T1000 (cell line): ENCODE measurements at places on chromosomes 7 and 10.
A peak's percentile ranks its signal among the peaks of the same experiment; 100 is the strongest.

GRCh38 chr10:94279835-94280709 is 82.7 kb downstream of the NOC3L start:
- peak; percentile 15 for DNase-seq

GRCh38 chr10:90977855-90978486 is 57.1 kb upstream of the ANKRD1 start:
- no peak for DNase-seq

DNA sequence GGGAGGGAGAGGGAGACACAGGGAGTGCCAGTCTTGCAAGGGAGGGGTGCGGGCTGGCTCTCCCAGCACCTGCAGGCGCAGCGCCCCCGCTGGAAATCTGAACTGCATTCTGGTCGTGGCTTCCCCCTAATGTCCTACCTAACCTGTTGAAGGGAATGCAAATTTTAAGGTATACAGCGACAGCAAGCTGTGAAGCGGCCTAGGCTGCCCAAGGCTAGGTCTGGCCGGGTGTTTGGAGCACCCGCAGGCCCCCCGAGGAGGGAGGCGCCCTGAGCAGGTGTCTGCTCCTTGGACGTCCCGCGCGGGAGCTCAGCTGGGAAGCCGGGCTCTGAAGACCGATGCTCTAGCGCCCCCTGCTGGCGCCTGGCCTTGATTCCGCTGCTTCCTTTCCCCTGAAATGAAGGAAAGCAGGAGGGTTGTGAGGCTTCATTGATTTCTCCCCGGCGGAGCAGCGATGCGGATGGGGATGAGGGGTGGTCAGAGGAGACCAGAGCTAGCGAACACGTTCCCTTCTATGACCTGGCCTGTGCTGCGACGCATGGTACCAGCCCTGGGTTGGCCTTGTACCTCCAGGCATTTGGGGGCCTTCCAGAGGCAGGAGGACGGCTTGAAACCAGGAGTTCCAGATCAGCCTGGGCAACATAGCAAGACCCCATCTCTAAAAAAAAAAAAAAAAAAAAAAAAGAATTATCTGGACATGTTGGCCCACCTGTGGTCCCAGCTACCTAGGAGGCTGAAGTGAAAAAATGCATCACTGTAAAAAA is 601.3 kb downstream of the GALNT17 start:
- peak; percentile 35 for DNase-seq

- DNase-seq: no peak
Measured at GRCh38 chr10:59830601-59831259, 75.6 kb downstream of the CCDC6 start.

DNA sequence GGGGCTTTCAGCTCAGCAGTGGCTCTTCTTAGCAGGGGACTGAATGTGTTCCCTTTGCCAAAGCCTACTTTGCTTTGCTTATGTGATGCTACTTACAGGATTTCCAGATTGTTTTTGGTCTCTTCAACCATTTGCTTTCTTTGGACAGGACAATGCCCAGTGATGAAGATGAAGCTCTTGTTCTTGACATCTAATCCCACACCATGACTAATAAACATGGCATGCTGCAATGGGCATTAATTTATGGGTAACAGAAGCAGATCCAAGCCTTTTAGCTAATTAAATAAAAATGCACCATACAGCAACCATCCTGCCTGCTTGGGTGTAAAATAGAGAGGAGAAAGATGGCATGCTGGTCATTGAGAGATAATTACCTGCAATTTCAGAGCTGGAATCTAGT is 175.5 kb upstream of the ITGB1 start:
- no peak for DNase-seq

- DNase-seq: no peak
Measured at GRCh38 chr7:139728203-139728602, 49.6 kb downstream of the HIPK2 start.

- no peak for DNase-seq
Measured at GRCh38 chr7:10662982-10663884, 310.4 kb upstream of the PHF14 start.

DNA sequence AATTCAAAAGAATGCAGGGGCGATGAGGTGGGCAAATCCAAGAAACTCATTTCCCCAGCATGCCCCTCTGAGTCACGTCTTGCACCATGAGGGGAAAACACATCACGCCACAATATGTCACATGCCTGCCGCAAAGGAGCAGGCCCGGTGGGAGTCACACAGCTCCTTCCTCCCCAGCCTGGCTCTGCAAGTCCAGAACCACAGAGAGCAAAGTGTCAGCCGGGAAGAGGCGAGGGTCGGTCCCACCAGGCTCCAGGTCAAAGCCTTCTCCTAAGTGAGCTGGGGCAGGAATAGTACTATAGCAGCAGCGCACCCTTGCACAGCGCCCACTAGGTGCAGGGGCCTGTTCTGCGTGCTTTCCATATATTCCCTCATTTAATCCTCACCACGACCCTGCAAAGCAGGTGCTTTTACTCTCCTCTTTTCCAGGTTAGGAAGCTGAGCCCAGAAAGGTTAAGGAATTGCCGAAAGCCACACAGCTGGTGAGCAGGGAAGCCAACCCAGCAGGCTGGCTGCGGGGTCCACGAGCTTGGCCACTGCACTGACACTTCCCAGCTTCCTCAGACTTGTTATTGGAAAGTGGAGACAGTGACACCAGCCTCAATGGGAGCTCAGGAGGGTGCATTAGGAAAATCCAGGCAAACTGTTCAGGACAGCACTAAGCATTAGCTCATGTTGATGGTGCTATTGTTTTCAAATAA is 94.0 kb upstream of the ZMIZ1 start:
- peak; percentile 68 for DNase-seq

DNA sequence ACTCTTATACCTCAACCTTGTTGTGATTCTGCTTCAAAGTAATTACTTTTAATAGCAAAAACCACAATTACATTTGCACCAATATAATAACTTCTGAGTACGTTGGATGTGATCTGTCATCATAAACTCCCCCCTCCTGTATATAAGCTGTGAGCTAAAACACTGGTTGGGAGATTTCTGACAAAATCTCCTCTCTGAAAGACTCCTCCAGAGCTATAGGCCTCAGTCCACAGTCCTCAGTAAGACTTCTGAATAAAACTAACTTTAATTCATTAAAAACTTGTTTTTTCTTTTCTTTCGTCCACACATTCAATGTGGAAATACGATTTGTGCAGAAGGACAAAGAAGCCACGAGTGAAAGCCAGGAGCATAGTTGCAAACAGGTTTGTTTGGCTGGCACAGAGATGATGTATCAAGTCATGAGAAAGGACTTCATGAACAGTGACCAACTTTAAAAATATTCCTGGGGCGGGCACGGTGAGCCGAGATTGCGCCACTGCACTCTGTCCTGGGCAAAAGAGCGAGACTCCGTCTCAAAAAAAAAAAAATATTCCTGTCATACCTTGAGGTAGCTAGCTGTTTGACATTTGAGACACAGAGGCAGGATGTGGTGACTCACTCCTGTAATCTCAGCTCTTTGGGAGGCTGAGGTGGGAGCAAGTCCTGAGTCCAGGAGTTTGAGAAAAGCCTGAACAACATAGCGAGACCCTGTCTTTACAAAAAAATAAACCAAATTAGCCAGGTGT is 91.1 kb upstream of the ARHGAP21 start:
- peak; percentile 22 for DNase-seq

DNA sequence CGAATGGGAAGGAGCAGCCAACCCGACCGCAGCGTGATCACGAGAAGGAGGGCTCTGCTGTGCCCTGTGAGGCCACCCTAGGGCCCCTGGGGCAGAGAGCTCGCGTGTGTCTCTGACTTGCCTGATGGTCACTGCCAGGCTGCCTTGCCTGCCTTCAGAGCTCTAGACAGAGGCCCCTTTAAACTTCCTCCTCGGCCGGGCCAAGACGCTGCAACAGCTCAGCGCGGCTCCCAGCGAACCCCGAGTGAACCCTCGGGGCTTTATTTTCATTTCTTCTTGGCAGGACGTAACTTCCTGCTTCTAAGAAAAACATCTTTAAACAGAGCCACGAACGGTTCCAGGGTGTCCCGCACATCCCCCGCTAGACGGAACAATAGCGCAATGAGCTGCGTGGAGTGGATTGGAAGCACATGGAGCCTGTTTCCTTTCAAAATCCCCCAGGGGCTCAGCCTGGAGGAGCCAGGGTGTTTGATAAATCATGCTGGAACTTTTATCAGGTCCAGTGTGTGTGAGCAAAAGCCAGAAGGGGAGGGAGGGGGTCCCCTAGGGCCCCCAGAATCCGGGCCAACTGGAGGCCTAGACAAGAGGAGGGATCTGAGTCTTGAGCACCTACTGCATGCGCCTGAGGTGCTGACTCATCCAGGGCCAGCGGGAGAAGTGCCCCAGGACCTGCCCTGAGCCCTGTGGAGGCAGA is 134.1 kb upstream of the GDF10 start:
- DNase-seq: peak; percentile 48

- DNase-seq: no peak
Measured at GRCh38 chr7:98352621-98353020, 48.3 kb downstream of the BAIAP2L1 start.

DNA sequence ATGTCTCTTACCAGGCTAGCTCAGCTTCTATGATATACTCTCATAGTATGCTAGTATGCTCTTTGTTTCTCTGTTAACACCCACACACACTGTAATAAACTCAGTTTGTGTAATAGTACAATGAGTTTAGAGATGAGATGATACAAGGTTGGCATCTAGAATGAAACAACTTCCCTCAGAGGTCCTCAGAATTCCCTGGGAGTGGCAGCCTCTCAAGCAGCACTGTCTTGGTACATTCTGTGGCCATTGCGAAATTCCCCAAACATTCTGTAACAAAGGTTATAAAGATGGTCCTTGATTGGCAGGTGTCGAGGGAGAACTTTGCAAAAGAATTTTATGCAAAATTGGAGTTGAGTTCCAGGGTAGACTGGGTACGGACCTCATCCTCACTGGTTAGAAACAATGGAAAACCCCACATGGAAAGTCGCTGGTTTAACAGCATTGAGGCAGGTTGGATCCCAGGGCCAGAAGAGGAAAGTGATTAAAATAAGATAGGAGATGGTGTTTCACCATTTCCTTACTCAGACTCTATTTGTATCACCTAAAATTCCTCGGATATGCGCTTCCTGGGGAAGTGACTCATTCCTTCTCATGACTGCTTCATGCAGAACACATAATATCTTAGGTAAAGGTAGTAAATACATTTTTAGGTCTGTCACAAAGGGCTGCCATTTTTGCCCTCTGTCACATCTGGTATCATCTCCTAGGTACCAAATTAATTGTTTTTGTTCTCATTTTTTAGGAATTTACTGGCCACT is 657.8 kb downstream of the SORCS1 start:
- DNase-seq: no peak

- no peak for DNase-seq
Measured at GRCh38 chr7:91683823-91684222, 196.7 kb downstream of the MTERF1 start.

- DNase-seq: no peak
Measured at GRCh38 chr7:151761231-151761630, 115.7 kb downstream of the PRKAG2 start.

DNA sequence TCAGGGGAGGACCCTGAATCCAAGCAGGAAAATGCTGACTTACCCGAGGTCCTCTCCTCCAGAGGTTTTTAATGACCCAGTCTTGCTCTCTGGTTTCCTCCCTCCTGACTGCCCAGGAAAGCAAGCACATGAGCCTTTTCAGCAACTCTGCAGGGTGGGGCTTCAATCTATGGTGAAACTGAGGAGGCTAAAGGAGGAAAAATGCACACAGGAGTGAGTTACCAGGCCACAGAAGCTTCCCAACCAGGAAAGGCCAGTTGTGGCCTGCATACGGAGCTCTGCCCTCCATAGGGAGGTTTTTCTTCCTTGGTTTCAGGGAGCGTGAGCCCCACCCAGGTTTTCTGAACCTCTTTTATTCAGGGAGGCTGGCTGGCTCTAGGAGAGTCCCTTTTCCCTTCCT is 14.1 kb upstream of the DLG5 start:
- DNase-seq: no peak
